ENCODE measurements at places on chromosomes 16 and 17.

DNA sequence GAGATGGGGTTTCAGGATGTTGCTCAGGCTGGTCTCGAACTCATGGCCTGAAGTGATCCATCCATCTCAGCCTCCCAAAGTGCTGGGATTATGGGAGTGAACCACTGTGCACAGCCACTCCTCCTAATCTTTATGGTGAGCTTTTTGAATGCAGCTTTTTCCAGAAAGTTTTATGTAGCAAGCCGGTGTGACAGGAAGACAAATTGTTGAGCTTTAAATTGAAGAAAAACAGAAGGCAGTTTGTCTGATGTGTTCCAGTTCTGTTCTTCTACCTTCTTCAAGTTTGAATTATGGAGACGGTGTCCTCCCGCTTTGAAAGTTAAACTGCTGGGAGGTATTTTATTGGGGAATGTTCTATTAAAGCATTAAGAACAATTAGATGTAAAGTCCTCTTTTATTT lies 177.1 kb downstream of the SNX29 start:
- no peak for DNase-seq

- no peak for DNase-seq
Measured at GRCh38 chr17:42026857-42027589, 7.1 kb downstream of the NKIRAS2 start.

GRCh38 chr17:27519550-27519949 lies 63.3 kb downstream of the KSR1 start:
- DNase-seq = no peak

DNA sequence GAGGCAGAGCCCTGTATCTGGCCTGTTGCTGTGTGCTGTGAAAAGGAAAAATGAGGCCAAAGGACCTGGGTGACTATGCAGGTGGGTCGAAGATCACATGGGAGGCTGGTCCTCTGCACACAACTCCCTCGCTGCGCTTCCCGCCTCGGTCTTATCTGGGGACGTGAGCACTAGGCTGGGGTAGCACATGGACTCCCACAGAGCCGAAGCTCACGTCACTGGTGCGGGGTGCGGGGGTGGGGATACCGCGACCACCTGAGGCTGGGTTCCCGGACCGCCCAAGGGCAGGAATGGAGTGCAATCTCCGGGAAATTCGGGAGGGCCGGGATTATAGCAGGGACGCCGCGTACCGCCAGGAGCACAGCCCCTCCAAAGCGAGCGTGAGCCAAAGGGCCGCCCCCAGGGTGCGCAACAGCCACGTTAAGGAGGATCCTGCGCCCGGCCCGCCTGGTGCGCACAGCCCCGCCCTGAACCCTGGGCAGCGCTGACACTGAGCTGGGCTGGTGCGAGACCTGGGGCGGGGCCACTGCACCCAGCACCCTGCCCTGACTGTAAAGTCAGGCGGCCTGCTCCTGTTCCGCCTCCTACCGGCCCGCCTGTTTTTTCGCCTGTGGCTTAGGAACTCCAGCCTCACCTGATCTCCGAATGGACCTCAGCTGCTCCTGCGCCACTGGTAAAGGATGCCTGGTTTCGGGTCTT lies 4.8 kb downstream of the MT1A start:
- peak; percentile 34 for DNase-seq

- DNase-seq = no peak
Measured at GRCh38 chr17:79619196-79619595, 8.3 kb upstream of the RBFOX3 start.

- no peak for DNase-seq
Measured at GRCh38 chr17:73954951-73955350, 248.5 kb upstream of the RPL38 start.

DNA sequence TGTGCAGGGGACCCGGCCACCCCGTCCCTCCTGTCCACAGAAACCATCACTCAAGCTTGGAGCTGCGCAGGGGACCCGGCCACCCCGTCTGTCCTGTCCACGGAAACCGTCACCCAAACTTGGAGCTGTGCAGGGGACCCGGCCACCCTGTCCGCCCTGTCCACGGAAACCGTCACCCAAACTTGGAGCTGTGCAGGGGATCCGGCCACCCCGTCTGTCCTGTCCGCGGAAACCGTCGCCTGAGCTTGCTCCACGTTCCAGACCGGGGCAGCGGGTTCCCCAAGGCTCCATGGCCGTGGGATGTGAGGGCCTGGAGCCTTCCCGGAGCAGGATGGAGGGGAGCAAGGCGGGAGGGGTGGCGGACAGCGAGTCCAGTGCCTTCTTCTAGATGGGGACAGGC lies 25.2 kb downstream of the SOX8 start:
- no peak for DNase-seq

GRCh38 chr17:44518032-44518431 lies 14.8 kb upstream of the GPATCH8 start:
- DNase-seq = peak; percentile 44

DNA sequence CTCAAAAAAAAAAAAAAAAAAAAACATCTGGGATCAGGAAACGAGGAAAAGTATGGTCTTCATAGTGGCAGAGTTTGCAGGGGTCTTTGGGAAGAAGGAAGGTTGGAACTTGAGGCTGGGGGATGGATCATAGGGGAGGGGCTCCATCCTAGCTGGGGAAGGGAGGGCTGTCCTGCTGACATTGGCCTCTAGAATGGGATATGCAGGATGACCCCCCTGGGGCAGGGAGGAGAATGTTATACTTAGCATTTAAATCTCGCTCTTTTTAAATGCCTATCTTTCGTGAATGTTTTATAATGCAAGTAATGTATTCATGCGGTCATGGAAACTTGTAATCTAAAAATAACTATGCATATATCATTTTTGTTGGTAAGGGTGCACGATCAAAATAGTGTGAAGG lies 33.2 kb downstream of the TMEM235 start:
- DNase-seq = no peak

DNA sequence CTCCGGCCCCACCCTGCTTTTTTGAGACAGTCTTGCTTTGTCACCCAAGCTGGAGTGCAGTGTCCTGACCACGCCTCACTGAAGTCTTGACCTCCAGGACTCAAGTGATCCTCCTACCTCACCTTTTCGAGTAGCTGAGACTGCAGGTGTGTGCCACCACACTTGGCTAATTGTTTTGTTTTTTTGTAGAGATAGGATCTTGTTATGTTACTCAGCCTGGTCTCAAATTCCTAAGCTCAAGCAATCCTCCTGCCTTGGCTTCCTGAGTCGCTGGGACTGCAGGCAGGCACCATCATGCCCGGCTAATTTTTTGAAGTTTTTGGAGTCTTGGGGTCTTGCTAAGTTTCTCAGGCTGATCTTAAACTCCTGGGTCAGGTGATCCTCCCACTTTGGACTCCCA lies 206.7 kb downstream of the SHISA9 start:
- no peak for DNase-seq

DNA sequence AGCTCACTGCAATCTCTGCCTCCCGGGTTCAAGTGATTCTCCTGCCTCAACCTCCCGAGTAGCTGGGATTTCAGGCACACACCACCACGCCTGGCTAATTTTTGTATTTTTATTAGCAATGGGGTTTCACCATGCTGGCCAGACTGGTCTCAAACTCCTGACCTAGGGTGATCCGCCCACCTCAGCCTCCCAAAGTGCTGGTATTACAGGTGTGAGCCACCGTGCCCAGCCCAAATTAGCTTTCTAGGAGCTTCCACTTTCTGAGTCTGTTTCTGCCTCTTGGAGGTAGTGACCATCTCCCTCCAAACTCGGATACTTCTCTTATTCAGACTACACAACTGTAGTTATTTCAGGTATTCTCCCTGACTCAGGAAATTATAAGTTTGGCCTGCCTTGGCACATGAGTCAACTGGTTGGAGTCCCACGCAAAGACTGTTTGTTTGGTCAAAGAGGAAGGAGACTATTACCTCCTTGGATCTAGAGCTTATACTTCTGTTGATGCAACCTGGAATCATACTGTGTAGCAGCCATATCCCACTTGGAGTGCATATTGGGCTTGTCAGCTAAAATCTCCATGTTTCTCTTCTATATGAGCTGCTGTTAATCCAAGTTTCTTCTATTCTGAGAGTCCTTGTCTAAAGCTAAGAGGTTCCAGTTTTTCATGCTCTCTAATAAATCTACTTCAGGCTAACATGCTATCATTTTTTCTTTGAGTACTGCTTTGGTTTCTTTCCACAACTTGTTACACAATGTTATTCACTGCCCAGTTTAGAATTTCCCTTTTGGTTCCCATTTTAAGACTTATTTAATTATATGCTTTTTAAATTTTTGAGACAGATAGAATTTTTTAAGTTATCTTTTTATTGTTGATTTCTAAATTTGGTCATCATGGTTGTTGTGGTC lies 7.5 kb downstream of the IL4R start:
- peak; percentile 69 for DNase-seq

- DNase-seq = peak; percentile 76
Measured at GRCh38 chr17:76714822-76715495, 4.2 kb upstream of the MXRA7 start.

DNA sequence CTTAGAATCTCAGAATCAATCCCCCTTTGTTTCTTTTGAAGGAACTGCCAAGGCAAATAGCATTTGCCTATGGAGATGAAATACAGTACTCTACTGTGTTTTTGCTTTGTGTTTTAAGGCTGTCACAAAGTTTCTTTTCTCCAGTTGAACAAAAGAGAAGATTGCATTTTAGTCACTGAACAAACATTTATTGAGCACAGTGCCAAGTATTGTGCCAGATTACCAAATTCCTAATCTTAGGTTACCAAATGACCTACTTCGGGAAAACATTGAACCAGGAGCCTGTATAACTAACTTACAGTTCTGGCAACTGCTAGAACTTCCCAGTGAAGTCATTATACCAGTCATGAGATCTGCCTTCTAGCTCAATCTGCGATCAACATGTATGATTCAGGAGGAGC lies 3.0 kb upstream of the UBB start:
- DNase-seq = peak; percentile 95

DNA sequence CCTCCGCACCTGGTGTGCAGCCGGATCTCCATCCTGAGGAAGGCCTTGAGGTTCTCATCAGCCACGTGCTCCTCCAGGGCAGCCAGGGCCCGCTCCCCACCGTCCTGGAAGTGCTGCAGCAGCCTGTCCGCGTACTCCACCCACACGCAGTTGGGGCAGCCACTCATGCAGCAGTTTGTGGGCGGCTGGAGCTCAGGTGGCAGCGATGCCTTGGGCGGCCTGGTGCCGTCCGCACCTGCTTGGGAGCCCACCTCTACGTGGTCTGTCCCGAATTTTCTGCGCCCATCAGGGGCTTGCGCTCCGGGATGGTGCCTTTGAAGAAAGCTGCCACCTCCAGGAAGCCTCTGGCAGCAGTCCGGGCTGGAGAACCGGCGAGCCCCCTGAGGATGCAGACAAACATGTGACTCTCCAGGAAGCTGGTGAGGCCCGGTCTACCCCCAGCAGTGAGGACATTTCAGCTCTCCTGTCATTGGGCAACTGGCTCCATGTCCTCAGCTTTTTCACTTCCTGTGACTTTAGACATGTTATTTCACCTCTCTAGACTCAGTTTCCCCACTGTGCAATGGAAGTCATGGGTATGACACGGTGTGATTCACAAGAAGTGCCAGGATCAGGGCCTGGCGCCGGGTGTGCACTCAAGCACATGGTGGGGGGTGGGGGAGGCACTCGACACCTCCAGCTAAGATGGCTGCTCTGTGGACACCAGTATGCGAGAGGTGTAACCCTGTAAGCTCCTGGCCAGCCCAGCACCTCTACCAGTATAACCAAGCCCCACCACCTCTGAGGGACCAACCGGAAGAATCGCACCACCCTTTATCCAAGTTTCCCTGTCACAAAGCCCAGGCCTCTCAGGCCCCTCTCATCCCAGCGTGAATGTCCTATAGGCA lies 957 bp downstream of the OXLD1 start:
- peak; percentile 18 for DNase-seq

DNA sequence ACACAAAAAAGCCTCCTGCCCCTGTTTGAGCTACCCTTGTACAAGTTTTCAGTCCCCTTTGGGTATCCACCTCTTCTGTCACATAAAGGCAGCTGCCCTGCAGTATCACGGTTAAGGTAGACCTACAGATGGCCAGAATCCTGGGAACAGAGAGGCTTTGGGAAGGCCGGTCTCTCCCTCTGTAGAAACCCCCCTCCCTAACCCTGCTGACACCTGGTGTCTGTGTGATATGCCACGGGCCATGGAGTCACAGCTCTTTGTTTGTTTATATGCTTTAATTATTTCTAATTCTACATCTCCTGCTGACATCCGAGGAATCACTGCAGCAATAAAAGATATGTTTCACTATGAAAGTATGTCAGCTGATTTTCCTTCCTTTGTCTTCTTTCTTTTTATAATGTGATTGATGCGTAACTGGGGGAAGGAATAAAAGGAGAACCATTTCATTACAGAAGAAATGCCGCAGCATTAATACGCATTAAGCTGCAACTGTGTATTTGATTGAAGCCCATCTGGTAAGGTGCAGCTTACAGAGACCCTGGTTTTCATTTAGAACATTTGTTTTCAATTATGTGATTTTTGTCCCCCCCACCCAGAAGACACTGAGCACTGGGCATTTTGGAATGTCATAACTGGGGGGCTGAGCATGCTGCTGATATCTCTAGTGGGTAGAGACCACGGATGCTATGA lies 142.1 kb downstream of the SLC39A11 start:
- no peak for DNase-seq

- DNase-seq = peak; percentile 14
Measured at GRCh38 chr16:83402967-83403366, 404.8 kb upstream of the HSBP1 start.

- peak; percentile 39 for DNase-seq
Measured at GRCh38 chr16:11215935-11216556, 40.0 kb downstream of the SOCS1 start.

DNA sequence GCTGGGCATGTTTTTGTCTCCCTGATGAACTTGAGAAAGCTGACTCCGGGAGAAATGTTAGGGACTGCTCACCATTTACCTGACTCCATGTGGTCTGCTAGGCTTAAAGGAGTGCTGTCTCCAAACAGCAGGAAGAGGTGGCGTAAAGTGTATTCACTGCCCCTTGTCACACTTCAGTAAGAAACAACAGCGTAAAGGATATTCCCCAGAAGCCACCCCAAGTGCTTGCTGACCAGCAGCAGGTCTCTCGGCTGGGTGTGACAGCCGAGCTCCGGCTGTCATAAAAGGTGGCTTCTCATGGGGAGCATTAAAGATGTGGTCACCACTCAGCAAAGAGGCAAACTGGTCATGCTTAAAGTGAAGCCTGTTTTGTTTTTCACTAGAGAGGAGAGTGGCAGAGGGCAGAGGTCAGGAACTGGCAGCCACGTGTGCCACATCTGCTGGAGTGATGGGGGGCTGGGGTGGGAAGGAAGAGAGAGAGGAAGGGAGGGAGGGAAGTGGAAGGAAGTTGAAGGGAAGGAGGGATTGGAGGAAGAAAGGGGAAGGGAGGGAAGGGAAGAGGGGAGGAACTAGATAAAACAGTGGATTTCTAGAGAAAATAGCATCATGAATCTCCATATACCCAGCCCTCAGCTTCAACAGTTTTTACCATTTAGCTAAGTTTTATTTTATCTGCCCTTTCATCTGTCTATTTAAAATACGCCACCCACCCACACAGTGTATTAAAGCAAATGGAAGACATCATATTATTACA lies 119.3 kb downstream of the CLEC16A start:
- no peak for DNase-seq
